Gastrocnemius medialis (tissue), 4 donors: ENCODE measurements at places on chromosomes 1 and 21. TPM values are rescaled to one million over a fixed set of nuclear protein-coding genes. Genes with fewer than 3 reads are reported as not detected.

The EVA1B gene
- total RNA-seq: 11.9 TPM

The NDUFS5 gene
- 976 TPM for total RNA-seq

DNA sequence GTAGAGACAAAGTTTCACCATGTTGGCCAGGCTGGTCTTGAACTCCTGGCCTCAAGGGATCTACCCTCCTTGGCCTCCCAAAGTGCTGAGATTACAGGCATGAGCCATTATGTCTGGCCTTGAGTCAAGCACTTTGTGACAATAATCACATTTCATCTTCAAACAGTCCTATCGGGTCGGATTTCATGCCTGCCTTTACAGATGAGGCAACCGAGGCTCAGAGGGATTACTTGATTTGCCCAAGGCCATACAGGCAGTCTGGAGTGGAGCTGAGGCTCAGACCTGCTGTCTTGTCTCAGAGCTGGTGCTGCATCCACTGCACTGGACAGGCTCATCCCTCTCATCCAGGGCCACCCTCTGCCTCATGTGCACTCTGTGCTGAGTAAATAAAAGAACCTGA, 26.6 kb downstream of the FAM151A start:
- no peaks in the 10 kb centered on the region for H3K36me3 ChIP-seq
- no peak overlapping the region for H3K27ac ChIP-seq
- H3K4me3 ChIP-seq: no peak overlapping the region
- no peak for DNase-seq
- no peaks in the 10 kb centered on the region for H3K27me3 ChIP-seq

- no peaks in the 10 kb centered on the region for H3K4me1 ChIP-seq
- no peak for DNase-seq
- H3K27me3 ChIP-seq: no peaks in the 10 kb centered on the region
- H3K27ac ChIP-seq: no peak overlapping the region
- no peaks in the 10 kb centered on the region for H3K36me3 ChIP-seq
- H3K4me3 ChIP-seq: no peak overlapping the region
Measured at GRCh38 chr1:48217856-48218255, 4.7 kb upstream of the SLC5A9 start.

GRCh38 chr1:76075877-76076276, 1.3 kb downstream of the ST6GALNAC3 start:
- H3K4me1 ChIP-seq: no peaks in the 10 kb centered on the region
- no peak for DNase-seq
- no peaks in the 10 kb centered on the region for H3K27me3 ChIP-seq
- H3K36me3 ChIP-seq: no peaks in the 10 kb centered on the region

DNA sequence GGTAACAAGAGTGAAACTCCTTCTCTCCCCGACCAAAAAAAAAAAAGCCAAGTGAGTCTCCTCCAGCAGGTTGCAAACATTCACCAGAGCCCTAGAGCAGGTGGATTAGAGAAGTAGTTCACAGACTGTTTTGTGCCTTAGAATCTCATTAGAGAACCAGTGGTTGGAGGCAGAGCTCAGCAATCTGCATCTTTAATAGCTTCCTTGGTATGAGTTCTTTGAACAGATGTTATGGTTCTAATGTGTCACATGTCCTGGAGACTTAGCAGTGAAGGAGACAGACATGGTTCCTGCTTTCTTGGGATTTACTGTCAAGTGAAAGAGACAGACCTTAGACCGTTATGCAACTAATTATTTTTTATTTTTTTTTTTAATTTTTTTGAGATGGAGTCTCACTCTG, 26.8 kb downstream of the SESN2 start:
- H3K4me3 ChIP-seq: no peak overlapping the region
- H3K36me3 ChIP-seq: peaks cover 16% of the 10 kb centered on the region
- peaks cover 13% of the 10 kb centered on the region for H3K4me1 ChIP-seq
- DNase-seq: no peak
- no peaks in the 10 kb centered on the region for H3K27me3 ChIP-seq
- H3K27ac ChIP-seq: no peak overlapping the region

- DNase-seq: no peak
- no peak overlapping the region for H3K27ac ChIP-seq
- H3K27me3 ChIP-seq: peaks cover 8% of the 10 kb centered on the region
- no peak overlapping the region for H3K4me3 ChIP-seq
- no peaks in the 10 kb centered on the region for H3K4me1 ChIP-seq
- H3K36me3 ChIP-seq: no peaks in the 10 kb centered on the region
Measured at GRCh38 chr1:18723206-18723605, 92.6 kb downstream of the PAX7 start.
